ENCODE measurements at places on chromosomes 5 and 9. TPM values are rescaled to one million over a fixed set of nuclear protein-coding genes. Genes with fewer than 3 reads are reported as not detected.
A peak's percentile ranks its signal among the peaks of the same experiment; 100 is the strongest.

Gene MACIR
- polyA plus RNA-seq: 3.9 TPM

Gene ANKRD55
- 1.0 TPM for polyA plus RNA-seq

Gene TMEFF1
- polyA plus RNA-seq: 3.2 TPM

Gene LCN15
- polyA plus RNA-seq: not detected

Gene PTGDS
- polyA plus RNA-seq: not detected

Gene SVEP1
- polyA plus RNA-seq: 0.04 TPM

Gene SH3GL2
- polyA plus RNA-seq: 0.12 TPM

- peaks cover 40% of the 10 kb centered on the region for H3K4me1 ChIP-seq
- no peak overlapping the region for H3K4me3 ChIP-seq
- no peak for DNase-seq
- no peaks in the 10 kb centered on the region for H3K36me3 ChIP-seq
Observed at GRCh38 chr9:35797311-35798109, 6.1 kb downstream of the NPR2 start.

GRCh38 chr9:23772385-23772783 lies 53.7 kb downstream of the ELAVL2 start:
- H3K27ac ChIP-seq: no peak overlapping the region
- no peaks in the 10 kb centered on the region for H3K36me3 ChIP-seq
- no peaks in the 10 kb centered on the region for H3K4me1 ChIP-seq
- no peak overlapping the region for H3K4me3 ChIP-seq
- H3K27me3 ChIP-seq: no peaks in the 10 kb centered on the region

- no peaks in the 10 kb centered on the region for H3K36me3 ChIP-seq
- no peak for DNase-seq
- no peak overlapping the region for H3K4me3 ChIP-seq
- no peaks in the 10 kb centered on the region for H3K27me3 ChIP-seq
Observed at GRCh38 chr5:130111746-130112145, 207.5 kb downstream of the CHSY3 start.

GRCh38 chr9:135340143-135340655 lies 139.4 kb upstream of the PPP1R26 start:
- no peak overlapping the region for H3K27ac ChIP-seq
- no peaks in the 10 kb centered on the region for H3K36me3 ChIP-seq
- no peak overlapping the region for H3K4me3 ChIP-seq
- H3K27me3 ChIP-seq: no peaks in the 10 kb centered on the region
- no peaks in the 10 kb centered on the region for H3K4me1 ChIP-seq

DNA sequence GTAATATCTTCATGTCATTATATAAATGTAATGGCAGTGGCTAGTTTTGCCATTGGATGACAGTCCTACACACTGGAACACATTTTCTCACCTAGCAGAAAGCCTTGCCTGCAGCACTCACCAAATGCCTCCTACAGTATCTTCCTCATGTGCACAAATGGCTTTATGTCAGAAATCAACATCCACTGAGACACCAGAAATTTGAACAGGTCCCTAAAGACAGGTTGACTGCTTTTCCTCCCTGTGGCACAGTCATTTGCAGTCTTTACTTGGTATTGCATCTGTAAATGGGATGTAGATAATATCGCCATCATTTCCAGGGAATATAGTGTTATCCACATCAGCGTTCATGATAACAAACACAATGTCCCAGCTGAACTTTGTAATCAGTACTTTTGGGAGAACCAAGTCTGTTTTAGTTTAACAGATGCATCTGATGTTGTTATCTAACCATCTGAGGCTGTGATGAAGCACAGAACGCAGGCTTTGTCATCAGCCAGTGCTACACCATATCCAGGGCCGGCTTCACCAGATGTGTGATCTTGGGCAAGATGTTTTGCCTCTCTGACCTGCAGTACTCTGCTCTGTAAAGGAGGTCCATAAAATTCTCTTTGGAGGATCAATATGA lies 83.9 kb upstream of the TAS2R1 start:
- DNase-seq: no peak
- H3K27me3 ChIP-seq: no peaks in the 10 kb centered on the region
- no peaks in the 10 kb centered on the region for H3K36me3 ChIP-seq
- no peaks in the 10 kb centered on the region for H3K4me1 ChIP-seq

DNA sequence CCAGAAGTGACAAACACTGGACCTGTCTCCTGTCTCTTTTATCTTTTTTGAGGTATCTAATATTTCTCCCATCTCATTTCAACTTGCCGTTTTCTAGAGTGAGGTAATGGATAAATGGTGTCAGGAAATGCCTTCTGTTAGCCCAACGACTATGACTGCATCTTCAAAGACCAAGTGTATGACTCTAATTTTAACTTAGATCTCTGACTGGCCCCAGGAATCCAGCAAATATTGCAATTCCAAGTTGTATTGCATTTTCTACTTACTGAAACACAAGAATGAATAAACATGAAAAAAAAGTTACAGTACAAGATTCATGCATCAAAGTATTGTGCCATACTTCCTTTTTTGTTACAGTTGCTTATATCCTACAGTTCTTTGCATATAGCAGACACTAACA lies 26.3 kb downstream of the SLC28A3 start:
- DNase-seq: no peak
- no peak overlapping the region for H3K4me3 ChIP-seq
- H3K27ac ChIP-seq: no peak overlapping the region
- H3K4me1 ChIP-seq: peaks cover 2% of the 10 kb centered on the region
- peaks cover 5% of the 10 kb centered on the region for H3K27me3 ChIP-seq

DNA sequence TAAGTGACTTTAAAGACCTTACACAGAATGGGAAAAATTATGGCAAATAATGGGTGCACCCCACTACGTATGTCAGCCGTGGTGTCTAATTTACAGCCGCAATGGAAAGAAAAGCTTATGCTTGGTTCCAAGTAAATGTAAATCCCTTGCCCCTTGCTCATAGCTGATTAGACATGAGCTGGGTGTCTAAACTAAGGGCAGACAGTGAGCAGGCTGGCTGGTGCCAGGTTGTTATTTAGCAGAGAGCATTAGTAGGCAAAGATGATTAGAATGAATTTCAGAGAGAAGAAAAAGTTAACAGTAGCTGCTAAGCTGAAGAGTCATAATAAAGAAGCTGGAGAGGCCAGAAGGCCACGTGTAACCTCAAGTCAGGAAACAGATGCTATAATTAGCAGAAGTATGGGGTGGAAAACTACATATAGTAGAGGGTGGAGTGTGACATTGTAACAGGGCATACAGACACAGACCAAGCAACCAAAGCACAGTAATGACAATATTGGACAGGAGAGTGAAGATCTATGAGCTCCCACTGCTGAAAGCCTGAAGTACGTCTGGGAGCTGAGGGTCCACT lies 257.7 kb downstream of the MCTP1 start:
- H3K27ac ChIP-seq: no peak overlapping the region
- no peak overlapping the region for H3K4me3 ChIP-seq
- H3K36me3 ChIP-seq: no peaks in the 10 kb centered on the region
- DNase-seq: peak; percentile 44

DNA sequence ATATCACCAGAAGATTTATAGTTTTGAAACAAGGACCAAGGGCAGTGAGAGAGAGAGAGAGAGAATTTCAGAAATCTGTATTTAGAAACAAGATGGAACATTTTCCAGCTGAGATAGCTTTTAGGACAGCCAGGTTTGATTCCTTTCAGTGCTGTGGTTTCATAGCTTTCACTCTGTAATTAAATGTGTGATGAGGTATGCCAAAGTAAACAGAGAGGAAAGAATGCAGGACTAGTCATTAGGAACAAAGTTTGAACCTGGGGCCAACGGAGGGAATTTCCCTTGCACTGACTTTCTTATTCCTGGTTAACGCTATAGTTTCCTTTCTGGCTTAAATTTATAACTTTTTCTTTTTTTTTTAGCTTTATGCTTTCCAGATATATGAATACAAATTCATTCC lies 10.0 kb upstream of the CCL28 start:
- DNase-seq: peak; percentile 82
- no peak overlapping the region for H3K4me3 ChIP-seq
- no peak overlapping the region for H3K27ac ChIP-seq
- H3K27me3 ChIP-seq: peaks cover 3% of the 10 kb centered on the region
- no peaks in the 10 kb centered on the region for H3K36me3 ChIP-seq

DNA sequence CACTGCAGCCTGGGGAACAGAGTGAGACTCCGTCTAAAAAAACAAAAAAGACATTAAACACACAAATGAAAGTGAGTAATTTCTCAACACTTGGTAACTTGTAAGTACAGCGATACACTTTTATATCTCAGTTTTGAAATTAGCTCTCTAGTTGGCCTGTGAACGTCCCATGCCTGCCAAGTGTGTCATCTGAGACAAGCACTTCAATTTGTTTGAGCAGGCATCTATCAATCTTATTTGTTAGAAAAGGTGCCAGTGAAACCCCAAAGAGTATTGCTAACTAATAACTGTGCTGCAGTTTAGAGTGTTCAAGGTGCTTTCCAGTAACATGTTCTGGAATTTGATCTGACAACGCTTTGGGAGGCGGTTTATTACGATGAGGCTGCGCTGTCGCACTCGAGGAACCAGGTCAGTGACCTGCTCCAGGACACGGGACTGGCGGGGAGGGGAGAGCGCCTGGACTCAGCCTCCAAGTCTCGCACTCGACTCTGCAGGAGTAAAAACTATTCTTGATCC lies 1.1 kb upstream of the SPIN1 start:
- H3K36me3 ChIP-seq: no peaks in the 10 kb centered on the region
- H3K27ac ChIP-seq: no peak overlapping the region
- H3K27me3 ChIP-seq: no peaks in the 10 kb centered on the region
- H3K4me3 ChIP-seq: peak overlapping the region; percentile 67
- no peak for DNase-seq
- peaks cover 16% of the 10 kb centered on the region for H3K4me1 ChIP-seq

- no peaks in the 10 kb centered on the region for H3K27me3 ChIP-seq
- no peak overlapping the region for H3K4me3 ChIP-seq
- DNase-seq: no peak
- no peaks in the 10 kb centered on the region for H3K4me1 ChIP-seq
- H3K27ac ChIP-seq: no peak overlapping the region
Observed at GRCh38 chr5:65151614-65152013, 330.1 kb downstream of the ADAMTS6 start.

- no peak overlapping the region for H3K27ac ChIP-seq
- H3K27me3 ChIP-seq: no peaks in the 10 kb centered on the region
- no peaks in the 10 kb centered on the region for H3K4me1 ChIP-seq
- H3K4me3 ChIP-seq: no peak overlapping the region
Observed at GRCh38 chr5:42321785-42322184, 101.5 kb upstream of the GHR start.

DNA sequence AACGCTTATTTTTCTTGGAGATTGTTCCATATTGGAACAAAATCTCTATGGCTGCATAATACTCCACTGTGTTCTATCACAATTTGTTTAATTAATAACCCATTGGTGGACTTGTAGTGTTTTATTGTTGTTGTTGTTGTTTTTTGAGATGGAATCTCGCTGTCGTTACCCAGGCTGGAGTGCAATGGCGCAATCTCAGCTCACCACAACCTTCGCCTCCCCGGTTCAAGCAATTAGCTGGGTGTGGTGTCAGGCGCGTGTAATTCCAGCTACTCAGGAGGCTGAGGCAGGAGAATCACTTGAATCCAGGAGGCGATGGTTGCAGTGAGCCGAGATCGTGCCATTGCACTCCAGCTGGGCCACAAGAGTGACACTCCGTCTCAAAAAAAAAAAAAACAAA lies 38.7 kb downstream of the SPRY4 start:
- H3K27me3 ChIP-seq: no peaks in the 10 kb centered on the region
- no peak for DNase-seq
- peaks cover 31% of the 10 kb centered on the region for H3K4me1 ChIP-seq
- H3K36me3 ChIP-seq: no peaks in the 10 kb centered on the region
- H3K4me3 ChIP-seq: no peak overlapping the region
- no peak overlapping the region for H3K27ac ChIP-seq

DNA sequence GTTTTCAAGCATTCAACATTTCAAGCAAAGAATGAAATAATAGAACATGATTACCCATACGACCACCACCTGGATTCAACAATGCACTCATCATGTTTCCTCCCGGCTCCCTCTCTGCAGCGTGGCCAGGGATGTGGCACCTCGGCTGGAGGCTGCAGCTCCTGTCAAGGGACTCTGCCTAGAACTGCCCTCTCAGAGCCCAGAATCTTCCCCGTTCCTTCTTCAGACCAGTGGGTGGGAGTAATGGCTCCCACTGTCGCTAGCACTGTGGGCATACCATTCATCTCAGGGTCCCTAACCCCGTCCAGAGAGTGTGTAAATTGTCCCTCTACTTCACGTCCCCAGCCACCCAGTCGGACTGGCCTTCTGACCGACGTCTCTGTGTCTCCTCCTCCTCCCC lies 118.6 kb upstream of the COL5A1 start:
- DNase-seq: no peak
- H3K4me1 ChIP-seq: no peaks in the 10 kb centered on the region
- H3K27me3 ChIP-seq: peaks cover 4% of the 10 kb centered on the region
- H3K4me3 ChIP-seq: no peak overlapping the region
- no peak overlapping the region for H3K27ac ChIP-seq

DNA sequence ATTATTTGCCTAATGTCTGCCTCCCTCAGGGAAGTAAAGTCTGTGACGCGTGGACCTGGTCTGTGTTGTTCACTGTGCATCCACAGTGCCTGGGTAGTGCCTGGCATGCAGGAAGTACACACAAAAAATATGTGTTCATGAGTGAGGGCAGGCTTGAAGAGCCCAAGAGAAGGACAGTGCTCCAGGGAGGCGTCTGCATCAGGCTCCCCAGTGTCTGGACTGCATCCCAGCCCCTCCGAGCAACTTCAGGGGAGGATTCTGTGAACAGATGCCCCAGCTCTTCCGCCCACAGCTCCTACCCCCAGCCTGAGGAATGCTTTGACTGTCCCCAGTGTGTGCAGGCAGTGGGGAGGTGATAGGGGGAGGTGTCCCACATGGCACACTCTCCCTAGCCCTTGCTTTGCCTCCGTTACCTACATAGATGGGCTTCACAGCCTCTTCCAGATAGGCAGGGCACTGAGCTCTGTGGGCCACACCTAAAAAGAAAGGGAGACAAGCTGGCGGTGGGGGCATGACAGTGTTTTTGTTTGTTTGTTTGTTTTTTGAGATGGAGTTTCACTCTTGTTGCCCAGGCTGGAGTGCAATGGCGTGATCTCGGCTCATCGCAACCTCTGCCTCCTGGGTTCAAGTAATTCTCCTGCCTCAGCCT lies 25.4 kb downstream of the IRF1 start:
- no peaks in the 10 kb centered on the region for H3K36me3 ChIP-seq
- peaks cover 43% of the 10 kb centered on the region for H3K4me1 ChIP-seq
- no peaks in the 10 kb centered on the region for H3K27me3 ChIP-seq
- DNase-seq: no peak
